ENCODE measurements at places on chromosomes 16 and 17.

DNA sequence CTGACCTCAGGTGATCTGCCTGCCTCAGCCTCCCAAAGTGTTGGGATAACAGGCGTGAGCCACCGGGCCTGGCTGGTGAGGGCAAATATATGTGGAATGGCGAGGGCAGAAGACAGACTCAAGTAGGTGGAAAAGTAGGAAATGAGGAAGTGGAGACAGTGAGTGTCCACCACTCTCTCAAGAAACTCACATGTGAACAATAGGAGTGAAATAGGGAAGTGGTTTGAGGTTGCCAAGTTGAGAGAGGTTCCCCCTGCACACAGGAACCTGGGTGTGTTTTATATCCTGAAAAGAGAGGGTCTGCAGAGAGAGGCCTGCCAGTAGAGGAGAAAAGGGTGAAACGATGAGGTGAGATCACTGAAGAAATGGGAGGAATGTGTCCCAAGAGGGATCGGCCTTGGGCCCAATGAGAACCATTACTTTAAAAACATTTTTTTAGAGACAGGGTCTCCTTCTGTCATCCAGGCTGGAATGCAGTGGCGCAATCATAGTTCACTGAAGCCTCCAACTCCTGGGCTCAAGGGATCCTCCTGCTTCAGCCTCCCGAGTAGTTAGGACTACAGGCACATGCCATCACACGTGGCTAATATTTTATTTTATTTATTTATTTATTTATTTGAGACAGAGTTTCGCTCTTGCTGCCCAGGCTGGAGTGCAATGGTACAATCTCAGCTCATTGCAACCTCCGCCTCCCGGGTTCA is 17.1 kb upstream of the CORO1A start:
- no peak for DNase-seq

GRCh38 chr16:11255737-11256660 is at the start of gene SOCS1:
Gene SOCS1 (minus strand): TSS chr16:11256204. CDS start chr16:11255478, 726 bp downstream.
- DNase-seq: no peak

DNA sequence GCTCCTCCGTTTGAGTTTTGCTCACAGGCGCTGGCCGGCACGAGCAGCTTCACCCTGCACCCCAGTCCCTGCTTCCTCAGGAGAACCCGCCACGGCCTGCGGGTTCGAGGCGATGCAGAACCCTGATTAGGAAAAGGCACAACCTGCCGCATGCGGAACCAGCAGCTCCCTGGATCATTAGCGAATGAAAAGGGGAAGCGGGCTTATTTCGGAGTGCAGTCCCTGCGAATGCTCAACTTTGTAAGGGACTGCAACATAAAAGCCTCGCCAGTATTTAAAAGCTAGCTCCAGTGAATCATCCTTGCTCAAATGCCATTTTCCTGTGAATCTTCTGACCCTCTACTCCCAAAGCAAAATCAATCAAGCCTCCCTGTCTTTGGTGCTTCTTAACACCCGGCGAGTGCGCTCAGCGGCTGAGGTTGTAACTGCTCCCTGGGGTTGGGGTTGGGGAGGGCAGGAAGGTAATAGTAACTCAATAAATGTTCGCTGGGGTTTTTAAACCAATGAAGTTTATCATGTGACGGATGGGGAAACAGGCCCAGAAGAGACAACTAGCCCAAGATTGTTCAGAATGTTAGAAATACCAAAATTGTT is 678 bp upstream of the AKAP10 start:
- DNase-seq: no peak

DNA sequence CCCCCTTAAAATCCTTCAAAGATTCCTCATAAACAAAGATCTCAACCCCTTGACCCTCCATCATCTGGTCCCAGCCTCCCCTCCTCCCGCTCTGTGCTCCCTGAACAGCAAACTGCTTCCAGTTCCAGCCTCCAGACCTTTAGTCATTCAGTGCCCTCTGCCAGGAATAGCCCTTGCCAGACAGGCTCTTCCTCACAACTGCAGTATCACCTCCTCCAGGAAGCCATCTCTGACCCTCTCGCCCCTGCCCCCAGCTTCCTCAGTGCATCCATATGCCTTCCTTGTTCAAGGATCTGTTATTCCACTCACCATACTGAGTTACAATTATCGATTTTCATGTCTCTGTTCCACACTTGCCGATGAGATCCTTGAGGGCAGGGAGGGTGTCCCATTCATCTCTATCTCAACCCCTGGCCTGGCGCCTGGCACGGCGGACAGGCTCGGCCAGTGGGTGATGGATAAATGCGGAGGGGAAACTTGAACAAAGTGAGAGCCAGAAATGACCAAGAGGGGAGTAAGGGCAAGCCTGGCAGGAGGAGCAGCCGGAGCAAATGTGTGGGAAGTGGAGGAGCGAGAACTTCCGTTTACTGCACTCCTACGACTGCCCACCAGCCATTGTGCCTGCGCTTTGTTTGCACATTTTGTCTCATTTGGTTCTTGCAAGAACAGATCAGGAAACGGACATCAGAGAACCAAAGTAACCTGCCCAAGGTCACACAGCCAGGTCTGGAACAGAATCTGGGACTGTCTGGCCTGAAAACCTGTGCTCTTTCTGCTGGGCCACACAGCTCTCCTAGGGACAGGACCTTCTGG is 2.0 kb upstream of the NXPH3 start:
- no peak for DNase-seq

GRCh38 chr17:66954632-66955031 is 9.9 kb upstream of the CACNG4 start:
- no peak for DNase-seq

DNA sequence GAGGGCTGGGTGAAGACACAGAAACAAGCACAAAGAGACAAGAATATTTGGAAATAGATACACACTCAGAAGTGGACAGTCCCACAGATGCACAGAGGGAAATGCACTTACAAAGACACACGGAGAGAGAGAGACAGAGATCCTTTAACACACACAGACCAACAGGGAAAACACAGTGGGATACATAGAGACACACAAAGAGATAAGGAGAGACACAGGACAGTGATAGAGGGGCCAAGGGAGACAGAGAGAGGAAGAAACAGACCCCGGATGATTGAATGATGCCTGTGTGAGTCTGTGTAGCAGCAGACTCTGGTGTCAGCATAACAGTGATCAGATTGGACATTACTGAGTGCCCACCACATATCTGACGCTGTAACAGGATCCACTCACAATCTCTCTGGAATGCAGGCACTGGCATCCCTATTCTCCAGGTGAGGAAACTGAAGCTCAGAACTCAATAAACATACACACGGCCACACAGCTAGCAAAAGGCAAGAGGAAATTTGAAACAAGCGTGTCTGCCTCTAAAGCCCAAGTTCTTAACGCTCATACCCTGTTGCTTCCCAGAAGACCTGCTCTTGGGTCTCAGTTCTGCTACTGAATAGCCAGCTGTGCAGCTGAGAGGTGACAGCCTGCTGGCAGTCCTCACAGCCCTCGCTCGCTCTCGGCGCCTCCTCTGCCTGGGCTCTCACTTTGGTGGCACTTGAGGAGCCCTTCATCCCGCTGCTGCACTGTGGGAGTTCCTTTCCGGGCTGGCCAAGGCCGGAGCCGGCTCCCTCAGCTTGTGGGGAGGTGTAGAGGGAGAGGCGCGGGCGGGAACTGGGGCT is 186.3 kb upstream of the NLRP1 start:
- no peak for DNase-seq

- no peak for DNase-seq
These were observed 1.6 kb downstream of the PPL start for GRCh38 chr16:4935241-4935855.

DNA sequence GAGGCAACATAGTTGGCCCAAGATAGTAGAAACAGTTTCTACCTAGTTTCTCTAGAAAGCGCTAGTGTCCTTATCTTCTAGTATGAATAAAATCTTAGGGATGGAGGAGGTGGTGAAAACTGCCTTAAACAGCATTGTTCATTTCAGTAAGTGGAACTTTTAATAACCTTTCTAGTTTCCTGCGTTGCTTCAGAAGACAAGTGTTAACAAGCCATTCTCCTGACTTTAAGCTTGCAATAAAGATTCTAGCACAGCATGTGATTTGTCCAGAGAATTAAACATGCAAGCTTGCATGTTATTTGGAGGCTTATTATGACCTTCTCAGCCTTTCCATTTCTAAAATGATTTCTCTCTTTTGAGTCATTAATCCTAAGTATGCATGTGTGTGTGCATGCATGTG is 72.3 kb downstream of the TANGO6 start:
- DNase-seq: no peak

GRCh38 chr17:21019976-21020586 is 22.7 kb downstream of the USP22 start:
- no peak for DNase-seq

GRCh38 chr16:2952679-2953078 is 11.4 kb upstream of the KREMEN2 start:
- DNase-seq: no peak

DNA sequence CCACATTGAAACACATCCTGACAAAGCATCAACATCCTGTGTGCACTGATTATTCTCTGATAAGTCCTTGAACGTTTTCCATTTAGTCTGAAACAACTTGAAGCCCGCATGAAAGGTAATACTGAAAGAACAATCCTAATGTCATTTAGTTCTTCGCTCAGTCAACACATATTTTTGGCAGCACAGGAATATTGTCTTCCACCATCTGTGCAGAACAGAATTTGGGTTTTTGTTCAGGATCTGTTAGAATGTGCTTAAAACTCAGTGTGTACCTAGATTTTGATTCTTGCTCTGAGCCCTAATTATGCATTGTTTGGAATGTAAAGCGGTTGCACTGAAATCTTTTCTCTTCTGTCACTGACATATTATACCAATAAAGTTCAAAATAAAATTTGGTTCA is 1036.6 kb downstream of the CDH11 start:
- DNase-seq: no peak

DNA sequence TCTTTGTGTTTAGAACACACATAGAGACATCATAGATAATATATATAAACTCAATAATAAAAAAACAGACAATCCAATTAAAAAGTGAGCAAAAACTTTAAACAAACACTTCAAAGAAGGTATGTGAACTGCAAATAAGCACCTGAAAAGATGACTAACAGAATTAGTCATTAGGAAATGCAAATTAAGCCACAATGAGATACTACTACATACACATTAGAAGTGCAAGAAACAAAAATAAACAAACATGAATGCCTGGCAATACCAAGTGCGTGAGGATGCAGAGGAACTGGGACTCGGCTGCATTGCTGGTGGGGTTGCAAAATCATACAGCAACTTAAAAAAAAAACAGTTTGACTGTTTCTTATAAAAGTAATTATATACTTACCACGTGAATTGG is 799.0 kb downstream of the KCNJ2 start:
- no peak for DNase-seq

GRCh38 chr16:69535123-69536050 is 30.4 kb upstream of the NFAT5 start:
- DNase-seq: no peak

DNA sequence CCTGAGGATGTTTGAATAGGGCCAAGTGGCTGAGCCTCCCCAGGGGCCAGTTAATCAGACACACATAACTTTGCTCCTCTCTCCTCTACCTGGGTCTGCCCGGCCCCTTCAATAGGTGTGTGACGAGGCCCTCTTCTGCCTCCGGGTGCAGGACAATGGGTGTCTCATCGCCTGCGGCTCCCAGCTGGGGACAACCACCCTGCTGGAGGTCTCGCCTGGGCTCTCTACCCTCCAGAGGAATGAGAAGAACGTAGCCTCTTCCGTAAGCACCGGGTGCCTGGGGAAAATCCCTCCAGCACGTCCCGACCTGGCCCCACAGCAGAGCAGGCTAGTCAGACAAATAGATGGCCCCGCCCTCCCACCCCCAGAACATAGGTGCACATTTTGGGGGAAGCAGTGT is 16.1 kb upstream of the KIF19 start:
- no peak for DNase-seq

DNA sequence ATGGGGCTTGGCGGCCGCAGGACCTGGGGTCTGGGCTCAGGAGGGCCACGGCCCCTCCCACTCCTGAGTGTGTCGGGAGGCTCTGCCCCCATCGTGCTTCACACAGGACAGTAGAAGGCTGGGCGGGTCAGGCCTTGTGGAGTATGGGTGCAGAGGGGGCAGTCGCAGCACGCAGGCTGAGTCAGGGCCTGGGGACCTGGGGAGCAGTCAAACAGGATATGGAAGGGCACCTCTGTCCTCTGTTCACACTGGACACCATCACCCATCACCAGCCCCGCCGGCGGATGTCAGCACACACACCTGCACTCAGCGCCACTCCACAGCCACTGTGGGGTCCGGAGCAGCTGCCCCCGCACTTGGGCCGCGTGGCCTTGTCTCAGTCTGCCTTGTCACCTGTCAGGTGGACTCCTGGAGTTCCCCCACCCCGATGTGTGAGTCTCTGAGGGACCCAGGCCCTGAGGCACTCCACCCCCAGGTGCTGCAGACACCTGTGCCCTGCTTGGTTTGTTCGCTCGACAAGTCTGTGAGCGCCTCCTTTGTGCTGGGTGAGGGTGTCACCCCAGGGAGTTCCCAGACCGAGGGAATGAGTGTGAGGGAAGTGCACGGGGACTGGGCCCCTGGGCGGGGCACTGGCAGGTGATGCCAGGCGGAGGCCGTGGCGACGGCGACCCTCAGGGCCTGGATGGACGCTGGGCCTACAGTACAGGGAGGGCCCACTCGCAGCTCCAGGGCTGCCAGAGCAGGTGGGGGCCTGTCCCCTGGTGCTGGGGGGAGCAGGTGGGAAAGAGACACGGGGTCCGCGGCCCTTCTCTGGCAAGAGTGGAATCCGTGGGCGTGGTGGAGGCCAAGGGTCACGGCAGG is 31.7 kb downstream of the ZFPM1 start:
- DNase-seq: no peak

DNA sequence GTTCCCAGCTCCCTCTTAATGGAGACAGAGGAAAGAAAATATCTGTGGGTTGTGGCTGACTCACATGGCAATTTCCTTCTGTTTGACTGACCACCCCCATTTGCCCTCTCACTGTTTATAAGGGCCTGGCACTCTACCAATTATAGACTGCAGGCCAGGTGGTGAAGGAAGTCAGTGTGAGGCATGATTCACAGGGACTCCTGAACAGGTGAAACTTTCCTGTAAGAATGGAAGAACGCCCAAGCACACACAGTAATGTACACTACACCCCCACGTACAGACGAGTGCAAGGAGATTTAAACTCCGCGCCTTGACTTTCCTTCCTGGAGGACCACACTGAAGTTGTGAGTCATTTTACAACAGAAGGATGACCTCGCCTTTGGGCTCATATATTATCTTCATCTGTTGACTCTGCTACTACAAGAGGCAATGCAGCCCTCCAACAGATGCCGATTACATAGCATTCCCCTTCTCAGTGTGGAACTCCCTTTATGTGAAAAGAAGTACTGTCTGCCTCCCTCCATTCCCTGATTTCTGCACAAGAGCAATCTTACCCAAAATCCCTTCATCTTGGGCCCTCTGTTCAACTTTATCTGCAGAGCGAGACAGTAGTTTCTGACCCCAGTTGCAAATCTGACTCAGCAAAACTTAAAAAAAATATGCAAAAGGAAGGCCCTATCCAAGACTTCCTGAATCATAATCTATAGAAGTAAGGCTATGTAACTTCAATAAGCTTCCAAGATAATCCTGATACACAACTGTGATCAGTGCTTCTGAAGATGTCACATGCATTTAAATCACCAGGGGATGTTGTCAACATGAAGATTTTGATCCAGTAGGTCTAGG is 163.6 kb downstream of the SHISA6 start:
- DNase-seq: no peak

GRCh38 chr16:50667497-50668367 is 13.4 kb downstream of the SNX20 start:
- DNase-seq: no peak
